ENCODE measurements at places on chromosomes 1 and 21.

DNA sequence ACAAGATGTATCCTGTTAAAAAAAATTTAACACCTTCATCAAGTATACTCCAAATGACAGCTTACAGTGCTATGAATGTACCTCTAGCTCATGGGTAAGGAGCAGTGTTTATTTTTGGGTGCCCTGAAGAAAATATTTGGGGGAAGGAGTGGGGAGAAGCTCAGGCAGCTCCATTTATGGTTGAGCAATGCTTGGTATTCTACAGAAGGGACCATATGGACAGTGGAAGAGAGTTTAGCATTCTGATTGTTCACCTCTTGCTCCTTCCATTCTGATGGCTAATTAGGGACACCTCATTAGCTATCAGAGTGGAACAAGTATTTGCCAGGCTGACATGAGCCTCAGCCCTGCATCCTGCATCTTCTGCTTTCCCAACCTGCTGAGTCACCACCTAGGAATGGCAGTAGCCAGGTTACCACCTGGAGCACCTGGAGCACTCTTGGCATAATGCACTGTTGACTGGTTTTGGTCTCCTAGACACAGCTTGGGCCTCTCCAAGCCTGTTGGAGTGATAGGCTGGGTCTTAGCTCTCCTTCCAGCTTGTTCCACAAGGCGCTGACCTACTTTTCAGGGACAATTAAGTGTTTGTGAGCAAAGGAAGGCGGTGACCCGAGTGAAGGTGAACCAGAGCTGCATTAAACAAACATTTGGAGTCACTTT is 62.0 kb upstream of the MACF1 start:
- DNase-seq, result no peak

DNA sequence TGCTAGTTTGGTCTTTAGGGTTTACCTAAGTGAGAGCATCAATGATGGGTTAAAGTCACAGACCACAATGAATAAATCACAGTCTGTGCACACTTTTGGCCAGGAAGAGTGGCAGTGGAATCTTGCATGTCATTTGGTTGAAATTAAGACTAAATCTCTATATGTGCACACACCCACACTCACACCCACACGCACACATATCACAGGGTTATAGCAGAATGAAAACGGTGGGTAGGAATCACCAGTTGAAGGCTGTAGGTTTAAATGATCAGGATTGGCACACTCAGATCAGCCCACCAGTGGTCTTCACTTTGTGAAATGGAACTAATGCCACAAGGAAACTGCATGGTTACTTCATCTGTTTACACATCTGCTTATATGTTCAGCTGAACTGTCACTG is 97.6 kb upstream of the ADAR start:
- DNase-seq, result no peak

DNA sequence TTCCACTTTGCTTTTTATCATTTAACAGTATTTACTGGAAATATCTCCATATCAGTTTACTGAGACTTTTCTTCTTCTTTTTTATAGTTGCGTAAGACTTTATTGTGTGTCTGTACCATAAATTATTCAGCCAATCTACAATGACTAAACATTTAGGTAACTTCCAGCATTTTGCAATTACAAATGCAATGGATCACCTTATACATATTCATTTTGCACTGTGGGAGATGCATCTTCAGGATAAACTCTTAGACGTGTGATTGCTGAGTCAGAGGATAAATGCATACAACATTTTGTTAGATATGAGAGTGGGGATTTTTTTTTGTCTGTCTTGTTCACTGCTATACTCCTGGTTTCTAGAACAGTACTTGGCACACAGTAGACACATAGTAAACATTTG is 95.7 kb upstream of the GCLM start:
- DNase-seq, result no peak

DNA sequence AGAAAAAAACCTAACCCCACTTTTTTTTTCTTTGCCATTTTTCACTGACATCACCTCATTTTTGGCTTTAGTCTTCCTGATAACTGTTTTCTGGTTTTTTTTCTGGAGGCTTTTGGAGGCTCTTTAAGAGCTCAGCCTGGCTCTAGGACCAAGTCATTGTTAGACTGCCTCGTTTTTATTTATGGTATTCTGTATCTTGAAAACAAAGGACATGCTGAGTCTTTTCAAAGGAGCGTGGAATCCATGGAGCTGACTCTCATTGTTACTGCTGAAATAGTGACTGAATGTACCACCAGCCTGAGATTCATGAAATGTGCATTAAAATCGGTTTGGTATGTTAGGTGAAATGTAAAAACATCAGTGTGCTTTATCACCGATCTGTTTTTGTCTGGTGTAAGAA is 28.0 kb downstream of the RASAL2 start:
- no peak for DNase-seq

GRCh38 chr1:39174390-39175081 is 30.0 kb upstream of the MACF1 start:
- DNase-seq, result no peak

DNA sequence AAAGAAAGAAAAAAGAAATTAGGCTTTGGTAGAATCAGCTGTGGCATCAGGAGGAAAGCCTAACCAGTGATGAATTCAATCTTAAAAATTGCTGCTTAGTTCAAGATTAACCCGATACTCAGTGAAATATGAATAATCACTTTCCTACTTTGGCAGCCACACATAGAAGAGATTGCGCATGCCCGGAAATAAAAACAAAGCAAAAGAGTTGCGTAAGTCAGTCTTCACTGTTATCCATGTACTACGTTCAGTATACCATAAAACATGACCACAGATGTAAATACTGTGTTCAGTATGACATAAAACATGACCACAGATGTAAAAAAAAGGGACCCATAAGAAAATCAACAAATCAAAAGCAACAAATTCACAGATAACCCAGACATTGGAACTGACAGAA is 19.2 kb downstream of the CD1D start:
- DNase-seq, result no peak

GRCh38 chr1:202553560-202554038 is 156.7 kb downstream of the SYT2 start:
- no peak for DNase-seq

GRCh38 chr1:247360116-247360898 is 28.6 kb upstream of the ZNF496 start:
- DNase-seq, result no peak

DNA sequence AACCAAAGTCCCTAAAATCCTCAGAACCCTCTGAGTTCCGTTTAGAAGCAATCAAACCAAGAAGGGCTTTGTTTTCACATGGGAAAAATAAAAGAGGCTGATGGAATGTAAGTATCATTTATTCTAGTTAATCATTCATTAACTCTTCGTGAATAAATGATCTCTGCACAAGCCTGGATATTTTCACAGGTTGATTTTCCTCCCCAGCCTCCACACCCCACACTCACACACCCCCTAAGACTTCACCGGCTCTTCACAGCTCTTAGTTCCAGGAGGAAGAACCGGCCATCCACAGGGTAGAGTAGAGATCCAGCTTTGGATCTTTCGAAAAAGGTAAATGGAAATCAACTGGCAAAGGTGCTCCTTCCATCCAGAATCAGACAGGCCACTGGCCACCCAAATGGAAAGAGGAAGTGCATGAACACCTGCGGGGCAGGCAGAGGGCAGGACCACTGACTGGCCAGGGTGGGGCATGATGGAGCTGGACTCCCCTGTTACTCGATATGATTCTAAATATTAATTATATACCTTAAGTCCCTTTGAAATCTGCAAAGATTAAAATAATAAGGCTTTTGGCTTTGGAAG is 10.0 kb downstream of the C1orf198 start:
- no peak for DNase-seq

DNA sequence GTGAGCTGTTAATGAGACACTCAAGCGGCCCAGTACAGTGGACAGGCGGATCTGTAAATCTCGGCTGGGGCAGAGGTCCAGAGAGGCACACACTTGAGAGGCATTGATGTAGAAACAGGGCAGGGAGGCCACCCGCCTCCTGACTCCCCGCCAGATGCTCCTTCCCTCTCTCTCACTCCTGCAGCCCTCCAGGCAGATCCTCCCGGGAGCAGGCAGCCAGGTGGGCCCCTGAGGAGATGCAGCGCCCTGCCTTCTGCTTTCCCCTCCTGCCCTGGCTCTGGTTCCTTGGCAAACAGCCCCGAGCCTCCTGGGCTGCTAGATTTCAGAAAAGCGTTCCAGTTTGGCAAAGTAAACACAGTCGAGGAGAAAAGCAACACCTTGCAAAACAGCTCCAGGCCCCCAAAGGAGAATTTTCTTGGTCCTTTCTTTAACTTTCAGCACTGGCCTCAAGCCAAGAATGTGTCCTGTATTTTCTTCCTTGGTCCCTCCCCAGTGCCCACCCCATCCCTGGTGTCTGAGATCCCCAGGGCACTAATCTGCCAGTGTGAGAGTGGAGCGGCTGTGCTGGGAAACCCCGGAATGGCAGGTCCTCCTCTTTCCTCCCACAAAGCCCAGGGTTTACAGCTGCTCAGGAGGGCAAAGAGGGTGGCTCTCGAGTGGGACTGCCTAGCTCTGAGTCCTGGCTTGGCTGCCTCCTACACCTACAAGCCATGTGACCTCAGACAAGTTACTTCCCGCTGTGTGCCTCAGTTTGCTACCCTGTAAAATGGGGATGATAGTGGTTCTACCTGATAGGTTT is 29.4 kb upstream of the IFNLR1 start:
- DNase-seq, result no peak

DNA sequence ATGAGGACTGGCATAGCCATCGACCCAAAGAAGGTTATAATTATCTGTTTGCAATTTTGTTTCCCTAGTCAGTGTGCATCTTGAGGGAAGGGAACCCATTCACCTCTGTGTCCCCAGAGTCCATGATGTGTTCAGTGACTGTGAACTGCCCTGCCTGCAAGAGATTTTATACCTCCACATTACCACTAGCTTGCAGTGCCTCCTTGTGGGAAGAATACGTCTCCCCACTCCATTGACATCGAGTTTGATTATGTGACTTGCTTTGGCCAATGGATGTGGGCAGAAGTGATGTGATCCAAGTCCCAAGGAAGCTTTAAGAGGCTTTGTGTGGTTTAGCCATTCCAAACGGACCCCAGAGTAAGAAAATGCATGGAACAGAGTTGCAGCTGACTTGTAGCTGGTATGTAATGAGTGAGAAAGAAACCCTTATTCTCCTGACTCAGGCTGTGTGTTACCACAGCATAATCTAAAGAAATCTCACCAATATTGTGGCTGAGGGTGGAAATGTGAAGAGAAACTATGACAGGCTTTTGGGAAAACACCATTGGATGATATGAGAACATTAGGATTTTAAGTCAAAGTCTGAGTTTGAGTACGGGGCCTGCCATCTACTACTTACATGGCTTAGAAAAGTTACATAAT is 47.8 kb upstream of the NRDC start:
- no peak for DNase-seq

All from T-helper 22 cell (primary cell).